Mucosa of descending colon (tissue), 3 donors: ENCODE measurements at places on chromosomes 3 and 15.

DNA sequence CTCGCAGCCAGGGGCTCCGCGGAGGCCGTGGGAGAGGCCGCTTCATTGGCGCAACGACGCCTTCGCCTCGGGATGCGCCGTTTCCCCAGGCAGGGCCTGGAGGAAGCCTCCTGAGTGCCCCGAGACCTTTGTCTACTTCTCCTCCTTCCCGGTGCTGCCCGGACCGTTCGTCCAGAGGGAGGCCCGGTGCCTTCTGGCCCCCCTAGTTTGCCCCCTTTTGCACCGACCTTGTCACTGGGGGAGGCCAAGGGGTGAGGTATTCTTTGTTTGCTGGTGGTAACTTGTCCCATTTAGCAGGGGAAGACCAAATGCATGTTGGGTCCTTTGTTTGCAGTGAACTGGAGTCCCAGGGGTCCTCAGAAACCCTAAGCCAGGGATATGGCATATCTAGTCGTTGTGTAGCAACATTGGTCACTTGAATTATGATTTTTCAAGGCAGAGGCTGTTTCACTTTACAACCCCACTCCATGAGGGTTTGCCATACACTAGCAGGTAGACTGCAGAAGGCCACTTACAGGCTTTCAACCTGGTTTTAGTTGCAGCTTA is 615 bp downstream of the DHX30 start:
- no peak for DNase-seq

DNA sequence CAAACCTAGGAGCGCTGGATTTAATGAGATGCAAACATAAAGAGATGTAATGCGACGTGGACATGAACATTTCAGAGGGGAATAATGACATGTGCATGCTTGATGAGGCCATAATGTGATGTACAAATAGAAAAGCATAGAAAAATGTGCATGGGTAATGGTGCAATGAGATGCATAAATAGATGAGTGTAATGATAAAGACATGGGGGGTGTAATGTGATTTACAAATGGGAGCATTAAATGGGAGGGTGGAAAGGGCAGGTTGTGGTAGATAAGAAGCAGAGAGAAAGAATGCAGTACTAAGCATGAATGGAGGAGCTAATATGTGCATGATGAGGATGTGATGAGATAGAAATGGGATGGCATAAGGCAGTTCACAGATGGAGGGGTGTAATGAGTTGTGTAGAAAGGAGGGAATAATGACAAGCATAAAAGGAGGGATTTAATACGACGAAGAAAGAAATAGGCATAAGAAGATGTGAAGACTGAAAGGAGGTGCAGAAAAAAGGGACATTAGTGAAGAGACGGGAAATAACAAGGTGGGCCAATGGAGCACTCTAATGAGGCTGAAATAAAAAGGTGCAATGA is 137.5 kb upstream of the CCNL1 start:
- no peak for DNase-seq

DNA sequence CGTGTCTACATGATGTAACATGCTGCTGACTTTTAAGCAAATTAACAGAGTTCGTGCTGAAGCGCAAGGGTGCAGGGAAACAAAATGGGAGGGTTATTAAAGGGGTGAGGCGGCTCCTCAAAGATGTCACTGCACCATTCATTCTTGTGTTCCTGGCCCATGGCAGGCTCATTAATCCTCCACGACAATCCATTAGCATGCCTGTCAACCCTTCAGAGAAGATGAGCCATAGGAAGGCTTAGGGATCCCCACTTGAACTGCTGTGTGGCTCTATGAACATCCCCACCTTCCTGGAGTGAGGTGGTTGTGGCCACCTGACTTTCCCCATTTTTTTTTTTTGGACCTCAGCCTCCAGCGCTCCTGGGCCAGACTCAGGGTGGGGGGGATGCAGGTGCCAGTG is 45.8 kb downstream of the IGF1R start:
- no peak for DNase-seq

- no peak for DNase-seq
Observed at GRCh38 chr3:188111002-188111584, 42.9 kb upstream of the LPP start.

DNA sequence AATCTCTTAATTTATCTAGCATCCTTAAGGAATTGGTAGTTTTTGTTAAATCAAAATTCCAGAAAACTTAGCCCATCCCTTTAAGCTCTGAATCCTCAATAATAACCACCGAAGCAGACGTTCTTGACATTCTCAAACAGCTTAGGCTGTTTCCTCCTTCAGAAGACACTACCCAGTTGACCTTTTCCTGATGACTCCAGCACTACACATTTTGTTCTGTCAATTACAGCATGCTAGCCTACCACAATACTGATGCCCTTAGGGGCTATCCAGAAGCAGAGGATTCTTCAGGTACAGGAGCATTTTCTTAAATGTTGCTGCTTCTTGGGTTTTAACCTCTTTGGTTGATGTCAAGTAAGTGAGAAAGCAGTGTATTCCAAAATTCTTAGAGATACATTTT is 33.4 kb downstream of the ETV5 start:
- DNase-seq = no peak

- DNase-seq = no peak
Observed at GRCh38 chr3:119316313-119316670, 22.1 kb downstream of the ARHGAP31 start.

- DNase-seq = no peak
Observed at GRCh38 chr15:85825719-85826118, 31.0 kb upstream of the KLHL25 start.

GRCh38 chr15:61426466-61426865 is 197.4 kb upstream of the RORA start:
- no peak for DNase-seq

- DNase-seq = no peak
Observed at GRCh38 chr15:83935774-83936173, 281.9 kb downstream of the ADAMTSL3 start.

DNA sequence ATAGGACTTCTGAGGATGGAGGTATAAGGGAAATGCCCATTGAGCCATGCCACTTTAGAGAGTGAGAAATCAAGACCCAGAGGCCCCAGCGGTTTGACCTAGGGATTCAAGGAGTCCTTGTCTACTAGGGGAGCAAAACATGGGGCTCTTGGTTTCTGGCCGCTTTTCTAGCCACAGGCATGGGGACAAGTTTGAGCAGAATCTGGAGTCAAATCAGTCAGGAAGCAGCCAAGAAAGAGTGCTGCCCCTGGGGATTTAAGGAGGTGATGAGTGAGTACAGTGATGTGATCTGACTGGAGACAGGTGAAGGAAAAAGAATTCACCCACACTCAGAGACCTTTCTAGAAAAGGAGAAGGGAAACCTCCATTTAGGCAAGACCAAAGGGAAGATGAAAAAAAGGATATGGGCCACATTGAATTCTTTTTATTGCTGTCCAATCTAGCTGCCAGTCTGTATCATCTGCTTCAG is 244.0 kb upstream of the TBC1D5 start:
- DNase-seq = no peak

- no peak for DNase-seq
Observed at GRCh38 chr15:51621155-51621765, 1.3 kb downstream of the DMXL2 start.

- no peak for DNase-seq
Observed at GRCh38 chr3:128923576-128923975, 44.2 kb downstream of the ACAD9 start.

GRCh38 chr15:54640873-54641272 is 555.9 kb downstream of the RSL24D1 start:
- DNase-seq = no peak

GRCh38 chr3:169578381-169579024 is 85.0 kb downstream of the MECOM start:
- DNase-seq = no peak

DNA sequence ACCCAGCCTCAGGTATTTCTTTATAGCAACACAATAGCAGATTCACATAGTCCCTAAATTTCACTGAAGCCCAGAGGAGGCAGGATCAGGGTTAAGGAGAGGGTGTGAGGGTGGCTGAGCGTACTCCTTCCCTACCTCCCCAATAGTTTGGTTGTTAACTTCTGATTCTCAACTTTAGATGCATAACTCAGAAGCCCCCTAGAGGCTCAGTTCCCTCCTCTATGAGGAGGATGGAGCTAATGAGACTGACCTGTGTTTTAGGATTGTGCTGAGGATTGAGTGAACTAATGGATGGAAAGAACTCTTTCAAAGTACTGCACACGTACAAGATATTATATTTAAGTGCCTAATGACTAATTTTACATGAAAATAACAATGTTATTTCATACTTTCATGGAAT is 249.3 kb upstream of the SOX14 start:
- DNase-seq = no peak

- no peak for DNase-seq
Observed at GRCh38 chr15:76286271-76286879, 24.9 kb downstream of the ETFA start.

DNA sequence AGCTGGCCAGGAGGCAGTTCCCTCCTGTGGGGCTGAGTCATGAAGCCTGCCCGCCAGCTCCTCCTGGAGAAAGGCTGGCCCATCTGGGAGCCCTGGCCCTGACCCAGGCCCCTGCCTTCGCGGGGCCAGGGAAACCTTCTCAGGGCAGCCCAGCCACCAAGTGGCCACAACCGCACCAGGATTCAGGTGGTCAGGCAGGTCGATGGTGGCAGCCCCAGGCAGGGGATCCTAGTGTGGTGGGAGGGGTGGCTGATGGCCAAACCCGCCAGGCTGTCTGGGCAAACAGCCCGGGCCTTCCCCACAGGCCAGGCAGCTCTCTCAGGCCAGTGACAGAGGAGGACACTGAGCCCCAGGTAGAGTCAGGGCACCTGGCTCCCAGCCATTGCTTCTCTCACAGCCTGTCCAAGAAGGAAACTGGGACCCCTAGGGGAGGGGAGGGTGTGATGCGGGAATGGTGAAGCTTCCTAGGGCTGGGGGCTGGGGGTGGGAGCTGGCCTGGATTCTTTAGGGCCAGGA is 1.2 kb downstream of the TWF2 start:
- peak; percentile 56 for DNase-seq

DNA sequence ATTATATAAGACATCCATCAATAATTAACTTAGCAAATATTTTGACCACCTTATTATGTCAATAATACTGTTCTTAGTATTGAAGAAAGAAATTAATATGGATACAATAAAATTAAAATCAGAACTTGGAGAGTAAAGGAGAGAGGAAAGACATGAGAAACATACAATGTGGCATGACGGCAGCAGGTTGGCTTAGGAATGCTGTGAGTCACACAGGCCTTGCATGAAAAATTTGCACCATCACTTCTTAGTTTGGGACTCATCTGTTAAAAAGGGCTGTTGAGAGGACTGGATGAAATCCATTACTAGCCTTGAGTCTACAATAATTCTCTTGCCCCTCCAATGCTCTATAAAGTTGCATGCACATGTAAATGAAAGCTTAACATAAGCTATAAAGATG is 880.8 kb downstream of the ROBO1 start:
- no peak for DNase-seq

DNA sequence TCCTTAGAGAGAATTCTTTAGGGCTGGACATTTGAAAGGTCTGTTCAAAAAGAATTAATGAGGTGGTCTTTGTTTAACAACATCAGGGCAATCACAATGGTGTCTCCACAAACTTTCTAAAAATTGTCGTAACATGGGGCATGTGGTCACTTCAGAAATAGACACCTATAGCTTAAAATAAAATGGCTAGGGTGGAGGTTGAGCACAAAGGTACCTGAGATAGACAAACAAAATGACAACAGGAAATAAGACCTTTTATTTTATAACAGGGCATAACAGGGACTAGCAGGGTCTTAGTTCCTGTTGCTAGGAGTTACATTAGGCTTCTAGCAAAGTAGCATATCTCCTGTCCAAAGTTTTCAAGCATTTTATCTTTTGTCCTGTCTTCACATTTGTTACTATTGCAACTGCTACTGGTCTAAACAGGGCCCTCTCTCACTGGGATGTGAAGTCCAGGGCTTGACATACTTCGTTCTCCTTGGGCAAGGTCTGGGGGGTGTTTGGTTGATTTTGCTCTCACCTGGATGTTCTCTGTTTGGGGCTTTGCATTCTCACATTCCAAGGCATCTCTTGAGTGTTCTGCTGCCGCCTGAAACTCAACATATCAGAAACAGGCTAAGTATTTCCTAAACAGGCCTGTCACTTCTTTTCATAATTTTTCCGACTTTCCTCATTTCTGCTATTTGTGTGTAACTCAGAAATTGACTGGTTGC is 3.0 kb downstream of the GCSAM start:
- no peak for DNase-seq

GRCh38 chr3:130480736-130481135 is 36.2 kb upstream of the COL6A6 start:
- DNase-seq = no peak

DNA sequence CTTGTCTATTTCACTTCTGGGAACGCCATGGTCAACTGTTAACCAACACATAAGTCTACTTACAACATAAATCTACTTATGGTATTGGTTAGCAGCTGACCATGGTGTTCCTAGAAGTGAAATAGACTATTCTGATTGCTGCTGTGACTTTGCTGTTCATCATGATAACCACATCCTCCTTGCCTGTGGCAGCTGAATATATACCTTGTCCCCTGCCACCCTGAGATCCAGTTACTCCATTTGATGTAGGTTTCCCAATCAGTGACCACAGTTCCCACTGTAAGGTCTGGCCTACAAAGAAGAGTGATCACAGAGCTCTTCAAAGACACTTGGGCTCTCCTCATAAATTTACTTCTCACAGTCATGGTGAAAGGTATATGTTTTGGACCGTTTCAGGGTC is 66.8 kb upstream of the ALDH1A3 start:
- DNase-seq = no peak

GRCh38 chr3:169772305-169772896 is 795 bp upstream of the MYNN start:
- DNase-seq = peak; percentile 76

DNA sequence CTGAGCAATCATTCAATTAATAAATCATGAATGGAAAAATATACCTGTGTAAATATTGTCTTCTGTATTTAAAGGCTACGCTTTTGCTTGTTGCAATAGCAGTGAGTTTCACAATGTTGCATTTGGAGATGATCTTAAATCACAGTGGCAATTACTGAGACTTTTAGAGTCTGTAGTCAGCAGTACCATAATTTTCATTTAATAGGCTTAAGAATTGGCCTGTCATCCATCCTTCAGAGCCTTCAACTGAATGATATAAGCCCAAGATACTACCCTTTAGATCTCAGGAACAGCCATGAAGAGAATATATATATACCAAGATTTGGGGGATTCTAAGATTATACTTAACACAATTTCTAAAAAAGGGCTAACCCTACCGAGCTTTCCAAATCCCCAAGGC is 458.1 kb downstream of the GBE1 start:
- no peak for DNase-seq

GRCh38 chr3:119762876-119763275 is 19.0 kb upstream of the NR1I2 start:
- DNase-seq = no peak

DNA sequence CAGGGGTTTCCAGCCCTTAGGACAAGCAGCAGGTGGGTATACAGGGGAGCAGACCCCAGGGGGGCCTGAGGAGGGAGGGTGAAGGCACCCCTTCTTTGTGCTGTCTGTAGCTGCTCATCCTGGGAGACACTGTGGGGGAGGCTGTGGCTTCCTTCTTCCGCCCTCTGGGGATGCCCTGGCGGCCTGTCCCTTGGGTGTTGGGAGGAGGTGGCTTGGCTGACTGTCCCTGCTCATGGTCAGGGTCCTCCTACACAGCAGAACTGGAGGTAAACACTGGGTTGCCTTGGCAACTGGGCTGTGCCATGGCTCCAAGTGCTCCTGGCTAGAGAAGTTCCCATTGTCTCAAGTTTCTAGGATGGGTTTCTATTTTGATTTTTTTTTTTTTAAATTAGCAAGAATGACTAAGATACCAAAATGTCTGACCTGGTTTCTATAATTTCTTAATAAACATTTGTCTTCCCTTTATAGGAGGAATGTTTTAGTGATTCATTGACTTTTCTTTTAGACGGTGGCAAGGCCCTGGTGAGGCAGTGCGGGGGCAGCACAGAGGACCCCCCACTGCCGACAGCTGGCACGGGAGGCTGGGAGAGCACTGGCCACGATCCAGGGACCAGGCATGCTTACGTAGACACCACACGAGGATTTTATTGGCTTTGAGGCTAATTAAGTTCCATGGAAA is 12.4 kb downstream of the KLF13 start:
- no peak for DNase-seq
